Activated T-helper 1 cell treated with anti-CD3 and anti-CD28 coated beads, Interleukin-12 subunit alpha, Interleukin-12 subunit beta, Interleukin-2, Interleukin-4 antibody, amounts not matched to agents 30 ng/mL and 10 ng/mL and 1 ng/mL, durations not matched to agents 14 hours and 24 hours and 36 hours (primary cell): ENCODE measurements at places on chromosomes 16 and 17. TPM values are rescaled to one million over a fixed set of nuclear protein-coding genes. Genes with fewer than 3 reads are reported as not detected.

GRCh38 chr17:10033959-10034358 is 128.9 kb upstream of the RCVRN start:
- no peak overlapping the region for H3K27ac ChIP-seq
- DNase-seq = no peak
- H3K27me3 ChIP-seq = no peaks in the 10 kb centered on the region
- no peak overlapping the region for H3K4me3 ChIP-seq

DNA sequence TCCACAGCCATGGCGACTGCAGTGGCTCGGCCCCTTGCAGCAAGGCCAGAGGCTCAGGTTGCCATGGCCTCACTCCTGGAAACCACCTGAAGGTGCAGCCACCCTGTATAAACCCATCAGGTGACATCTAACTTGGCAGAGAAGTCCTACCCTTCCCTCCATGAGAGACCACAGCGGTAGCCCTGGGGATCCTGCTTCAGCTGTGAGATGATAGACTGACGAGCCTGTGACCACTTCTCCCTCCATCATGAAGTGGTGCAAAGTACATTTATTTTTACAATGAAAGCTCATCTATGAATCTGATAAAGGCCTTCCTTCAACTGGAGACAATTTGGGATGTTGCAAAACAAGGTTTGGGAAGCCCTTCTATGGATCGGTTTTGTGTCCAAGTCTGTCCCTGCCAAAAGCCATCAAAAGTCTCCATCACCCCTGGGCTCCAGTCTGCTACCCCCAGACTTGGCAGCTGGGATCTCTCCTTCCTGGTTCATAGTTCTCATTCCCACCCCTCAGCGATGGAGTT is 1.8 kb downstream of the ZACN start:
- peaks cover 32% of the 10 kb centered on the region for H3K27me3 ChIP-seq
- no peak overlapping the region for H3K4me3 ChIP-seq
- no peak for DNase-seq
- peaks cover 10% of the 10 kb centered on the region for H3K36me3 ChIP-seq

Gene IL4R
- total RNA-seq = 288 and 320 TPM in 2 replicates

- DNase-seq = no peak
- H3K27ac ChIP-seq = no peak overlapping the region
- peaks cover 17% of the 10 kb centered on the region for H3K4me1 ChIP-seq
- peaks cover 33% of the 10 kb centered on the region for H3K27me3 ChIP-seq
Observed at GRCh38 chr17:82367724-82368524, 3.6 kb upstream of the UTS2R start.

Gene CTRB2
- total RNA-seq = not detected in 2 replicates

Gene TMEM100
- total RNA-seq = not detected in 2 replicates
